ENCODE measurements at places on chromosomes 12 and 14. TPM values are rescaled to one million over a fixed set of nuclear protein-coding genes. Genes with fewer than 3 reads are reported as not detected.

Gene P2RX2
- 1.1 TPM for polyA plus RNA-seq

Gene SPIC
- not detected for polyA plus RNA-seq

Gene AICDA
- 0.39 TPM for polyA plus RNA-seq

Gene OR6C1
- polyA plus RNA-seq: not detected

Gene TMEM119
- polyA plus RNA-seq: 21.2 TPM

- DNase-seq: no peak
Observed at GRCh38 chr12:120468325-120468820, 1.2 kb downstream of the SRSF9 start.

DNA sequence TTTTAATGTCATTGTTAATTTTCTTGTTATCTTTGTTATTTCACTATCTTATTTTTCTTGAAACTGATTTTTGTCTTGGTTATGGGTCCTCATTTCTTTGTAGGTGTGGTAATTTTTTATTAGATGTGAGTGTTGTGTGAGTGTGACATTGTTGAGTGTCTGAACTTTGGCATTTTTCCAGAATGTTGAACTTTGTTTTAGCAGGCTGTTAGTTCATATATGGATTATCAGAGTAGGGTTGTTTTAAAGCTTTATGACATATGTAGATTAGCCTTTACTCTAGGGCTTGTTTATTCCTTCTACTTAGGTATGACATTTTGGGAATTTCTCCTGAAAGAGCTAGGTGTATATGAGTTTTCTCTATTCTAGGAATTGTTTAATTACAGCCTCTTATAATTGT, 103.9 kb downstream of the ARID2 start:
- no peak for DNase-seq

DNA sequence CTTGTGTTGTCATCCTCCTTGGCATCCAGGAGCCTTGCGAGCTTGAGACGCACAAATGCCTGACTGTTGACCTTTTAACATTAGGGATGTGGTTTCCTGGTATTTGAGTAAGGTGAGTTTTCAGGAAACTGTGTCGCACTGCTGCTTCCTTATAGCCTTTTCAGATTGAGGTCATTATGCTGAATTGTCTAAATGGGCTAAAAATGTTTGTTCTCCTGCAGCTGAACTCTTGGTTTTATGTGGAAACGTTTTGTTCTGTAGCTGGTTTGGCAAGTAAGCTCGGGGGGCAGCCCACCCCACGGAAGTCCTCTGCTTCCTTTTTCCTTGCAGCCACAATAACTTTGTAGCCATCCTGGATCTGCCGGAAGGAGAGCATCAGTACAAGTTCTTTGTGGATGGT, 5.7 kb downstream of the PRKAB1 start:
- DNase-seq: no peak

- DNase-seq: no peak
Observed at GRCh38 chr12:109739747-109740693, 26.4 kb downstream of the FAM222A start.

- no peak for DNase-seq
Observed at GRCh38 chr14:73720636-73721035, 6.5 kb upstream of the PNMA1 start.

- no peak for DNase-seq
Observed at GRCh38 chr12:108650083-108650482, 16.4 kb upstream of the SELPLG start.

- no peak for DNase-seq
Observed at GRCh38 chr12:56206452-56207166, 15.1 kb downstream of the RNF41 start.

GRCh38 chr12:121532503-121533393, 48.1 kb downstream of the KDM2B start:
- DNase-seq: no peak

- no peak for DNase-seq
Observed at GRCh38 chr12:52043386-52044212, 7.6 kb upstream of the NR4A1 start.

DNA sequence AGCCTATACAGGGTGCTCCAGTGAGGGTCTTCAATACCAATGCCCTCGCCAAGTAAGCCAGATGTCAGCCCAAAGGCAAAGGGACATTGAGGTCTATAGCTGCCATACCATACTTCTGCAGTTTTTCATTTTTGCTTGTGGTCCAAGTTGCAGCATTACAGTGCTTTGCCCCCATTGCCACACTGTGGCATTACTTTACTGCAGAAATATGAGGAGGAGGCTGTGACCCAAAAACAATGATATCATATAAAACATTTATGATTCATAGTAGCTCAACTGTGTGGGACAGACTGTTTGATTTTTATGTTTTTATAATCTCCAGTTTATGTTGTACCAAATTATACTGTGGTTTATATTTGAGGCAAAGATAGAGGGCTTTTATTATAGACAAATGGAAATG, 64.1 kb downstream of the KIAA0586 start:
- no peak for DNase-seq

DNA sequence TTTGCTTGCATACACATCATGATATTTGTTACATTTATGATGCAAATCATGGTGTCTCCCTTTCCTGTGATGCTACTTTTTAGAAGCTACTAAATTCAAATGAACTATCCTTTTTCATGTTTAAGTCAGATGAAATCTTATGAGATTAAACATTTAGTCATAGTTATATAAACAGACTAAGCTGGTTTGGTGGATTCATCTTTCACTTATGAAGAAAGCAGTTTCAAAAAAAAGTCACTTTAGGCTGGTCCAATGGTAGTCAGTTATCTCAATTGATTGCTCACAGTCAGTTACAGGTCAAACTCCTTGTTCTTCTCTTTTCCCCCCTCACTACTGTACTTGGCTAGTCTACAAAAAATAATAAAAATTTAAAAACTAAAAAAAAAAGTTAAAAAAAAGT, 19.7 kb downstream of the SYCP3 start:
- no peak for DNase-seq

DNA sequence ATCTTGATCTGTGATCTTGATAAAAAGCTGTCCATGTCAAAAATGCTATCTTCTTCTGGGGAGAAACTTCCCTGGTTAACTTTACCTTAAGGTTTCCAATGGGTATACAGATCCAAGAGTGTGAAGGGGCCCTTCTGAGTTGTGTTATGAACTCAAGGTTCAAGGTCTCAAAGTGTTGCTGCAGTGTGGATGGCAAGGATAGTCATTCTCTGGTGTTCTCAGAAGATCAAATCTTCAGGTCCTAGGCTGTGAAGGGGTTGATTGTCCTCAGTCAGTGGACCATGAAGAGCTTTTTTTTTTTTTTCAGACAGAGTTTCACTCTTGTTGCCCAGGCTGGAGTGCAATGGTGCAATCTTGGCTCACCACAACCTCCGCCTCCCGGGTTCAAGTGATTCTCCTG, 114.4 kb downstream of the SPTSSA start:
- DNase-seq: no peak

GRCh38 chr14:53493860-53494259, 340.7 kb upstream of the DDHD1 start:
- DNase-seq: no peak

- DNase-seq: no peak
Observed at GRCh38 chr14:33061667-33062325, 123.1 kb downstream of the NPAS3 start.

- DNase-seq: no peak
Observed at GRCh38 chr12:66149702-66150398, 19.3 kb upstream of the LLPH start.

DNA sequence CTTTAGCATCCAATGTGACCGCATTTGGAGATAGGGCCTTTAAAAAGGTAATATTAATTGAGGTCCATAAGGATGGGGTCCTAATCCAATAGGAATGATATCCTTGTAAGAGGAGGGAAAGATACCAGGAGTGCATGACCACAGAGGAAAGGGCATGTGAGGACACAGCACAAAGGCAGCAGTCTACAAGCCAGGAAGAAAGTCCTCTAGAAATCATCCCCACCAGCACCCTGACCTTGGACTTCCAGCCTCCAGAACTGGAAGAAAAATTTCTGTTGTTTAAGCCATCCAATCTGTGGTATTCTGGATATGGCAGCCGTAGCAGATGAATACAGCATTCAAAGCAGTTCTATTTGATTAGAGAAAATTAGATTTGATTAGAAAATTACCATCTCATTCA, 145.4 kb downstream of the STXBP6 start:
- no peak for DNase-seq

DNA sequence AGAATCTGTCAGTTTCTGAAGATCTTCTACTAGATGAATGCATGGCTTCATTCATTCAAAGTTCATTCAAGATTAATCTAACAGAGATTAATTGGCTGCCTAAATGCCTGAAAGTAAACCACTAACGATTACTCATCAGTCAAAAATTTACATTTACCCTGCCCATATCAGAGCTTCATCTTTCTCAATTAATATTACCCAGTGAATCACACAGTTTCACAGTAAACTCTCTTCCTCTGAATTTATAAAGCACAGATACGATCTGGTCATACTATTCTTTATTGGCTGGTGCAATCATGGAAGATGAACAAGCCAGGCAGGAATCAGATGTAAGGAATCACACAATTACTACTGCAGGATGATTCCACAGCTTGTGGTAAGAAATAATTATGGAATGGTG, 377.7 kb downstream of the SLC16A7 start:
- DNase-seq: no peak
